ENCODE measurements at places on chromosomes 2 and 18. TPM values are rescaled to one million over a fixed set of nuclear protein-coding genes. Genes with fewer than 3 reads are reported as not detected.

DNA sequence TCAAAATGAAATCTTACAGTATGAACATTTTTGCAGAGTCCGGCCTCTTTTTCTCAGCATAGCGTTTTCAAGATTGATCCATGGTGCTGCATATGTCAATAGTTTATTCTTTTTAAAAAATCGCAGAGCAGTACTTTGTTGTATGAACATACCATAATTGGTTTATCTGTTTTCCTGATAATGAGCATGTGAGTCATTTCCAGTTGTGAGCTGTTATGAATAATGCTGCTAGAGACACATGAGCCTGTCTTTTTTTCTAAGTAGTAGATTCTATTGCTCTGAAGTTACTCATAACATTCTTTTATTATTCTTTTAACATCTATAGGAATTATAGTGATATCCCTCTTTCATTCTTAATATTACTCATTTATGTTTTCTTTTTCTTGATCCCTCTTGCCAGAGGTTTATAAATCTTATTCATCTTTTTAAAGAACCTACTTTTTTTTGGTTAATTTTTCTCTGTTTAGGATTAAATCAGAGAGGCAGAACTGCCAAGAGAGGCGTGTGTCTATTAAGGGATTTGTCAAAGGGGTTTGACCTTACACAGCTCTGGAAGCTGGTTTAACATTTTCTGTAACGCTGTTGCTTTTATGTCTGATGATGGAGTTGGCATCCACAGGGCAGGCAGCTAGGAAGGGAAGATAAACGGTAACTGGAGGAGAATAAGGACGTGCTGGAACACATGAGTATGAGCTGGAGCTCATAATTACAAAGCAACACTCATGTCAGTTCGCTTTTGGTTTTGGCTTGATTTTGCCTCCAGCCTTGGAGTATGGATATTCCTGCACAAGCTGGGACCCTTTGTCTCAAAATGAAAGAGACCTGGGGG is 47.4 kb downstream of the MGAT5 start:
- no peak for DNase-seq

DNA sequence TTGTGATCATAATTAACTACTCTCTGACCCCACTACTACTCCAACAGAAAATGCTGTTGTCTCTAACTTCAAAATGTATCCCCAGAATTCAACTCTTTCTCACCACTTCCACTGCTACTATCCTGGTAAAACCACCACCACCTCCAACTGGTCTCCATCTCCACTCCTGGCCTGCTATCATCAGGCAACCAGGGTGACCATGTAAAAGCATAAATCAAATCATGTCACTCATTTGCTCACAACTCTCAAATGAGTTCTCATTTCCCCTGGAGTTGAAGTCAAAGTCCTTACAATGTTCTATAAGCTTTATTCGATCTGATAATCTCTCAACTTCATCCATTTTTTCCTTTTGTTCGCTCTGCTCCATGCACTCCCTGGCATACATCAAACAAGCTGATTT is 24.6 kb downstream of the CUL3 start:
- DNase-seq, result no peak

DNA sequence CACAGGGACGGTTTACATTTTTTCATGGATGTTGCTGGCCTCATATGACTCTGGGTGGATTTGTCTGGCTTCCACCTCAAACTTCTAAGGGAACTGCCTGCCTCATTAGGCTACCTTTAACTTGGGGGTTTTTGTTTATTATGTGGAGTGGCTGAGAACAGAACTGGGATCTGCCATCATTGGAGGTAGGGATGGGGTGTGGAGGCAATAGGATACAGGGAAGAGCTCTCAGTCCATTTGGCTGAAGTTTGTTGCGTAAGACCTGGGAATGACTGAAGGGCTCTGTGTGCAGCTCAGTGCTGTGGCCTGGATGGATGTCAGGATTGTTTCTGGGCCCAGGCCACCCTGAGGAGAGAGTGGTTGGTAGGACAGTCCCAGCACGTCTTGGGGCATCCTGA is 31.2 kb downstream of the ASB1 start:
- no peak for DNase-seq

GRCh38 chr18:40102903-40103302 is 1852.1 kb upstream of the PIK3C3 start:
- no peak for DNase-seq

DNA sequence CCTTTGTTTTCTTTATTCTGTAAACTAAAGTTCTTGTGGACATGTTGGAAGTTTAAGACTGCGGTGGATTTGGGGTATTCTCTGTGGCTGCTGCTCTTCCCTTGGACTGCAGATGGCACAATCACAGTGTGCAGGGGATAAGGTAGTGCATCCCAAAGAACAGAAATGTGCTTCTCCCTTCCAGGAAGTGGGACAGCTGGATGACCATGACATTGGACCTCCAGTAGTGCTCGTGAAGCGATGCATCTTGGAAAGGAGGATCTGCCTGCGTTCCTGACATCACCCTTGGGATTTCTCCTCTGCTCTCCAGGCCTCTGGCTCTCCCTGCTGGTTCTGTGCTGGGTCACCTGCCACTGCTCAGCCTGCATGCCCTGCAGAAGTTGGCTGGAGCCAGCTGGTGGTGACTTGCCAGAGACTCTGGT is 109.9 kb downstream of the SLC4A3 start:
- DNase-seq, result no peak

The SDC1 gene
- total RNA-seq, result 187 TPM

Data from kidney epithelial cell (primary cell).